A549 (cell line): ENCODE measurements at places on chromosomes 3 and 15.

DNA sequence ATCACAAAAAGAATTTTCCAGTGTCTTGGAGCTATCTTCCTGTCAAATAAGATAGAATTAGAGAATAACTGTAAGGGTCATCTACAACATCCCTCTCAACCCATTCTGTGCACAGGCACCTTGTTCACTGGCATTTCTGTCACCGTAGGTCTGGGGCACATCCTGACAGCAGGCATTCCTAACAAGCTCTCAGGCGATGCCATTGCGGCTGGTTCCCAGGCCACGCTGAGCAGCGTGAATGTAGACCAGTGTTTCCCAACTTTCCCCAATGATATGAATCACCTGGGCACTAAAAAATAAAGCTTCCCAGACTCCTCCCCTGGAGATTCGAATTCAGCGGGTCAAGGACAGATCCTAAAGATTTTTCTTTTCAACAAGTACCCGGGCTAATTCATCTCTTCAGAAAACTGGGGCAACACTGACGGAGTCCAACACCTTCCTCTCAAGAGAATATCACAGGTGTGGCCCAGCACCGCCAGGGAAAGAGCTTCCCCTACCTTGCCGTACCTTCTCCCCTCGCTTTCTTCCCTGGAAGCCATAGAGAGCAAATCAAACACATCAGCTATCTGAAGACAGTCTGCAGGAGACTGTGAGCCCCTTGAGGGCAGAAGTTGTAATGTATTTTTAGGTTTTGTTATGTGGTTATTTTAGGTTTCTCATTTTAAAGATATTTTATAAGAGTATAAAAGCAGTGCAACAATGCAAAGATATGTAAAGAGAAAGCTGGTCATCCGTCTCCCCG, 143.4 kb downstream of the LIPC start:
- DNase-seq = no peak

DNA sequence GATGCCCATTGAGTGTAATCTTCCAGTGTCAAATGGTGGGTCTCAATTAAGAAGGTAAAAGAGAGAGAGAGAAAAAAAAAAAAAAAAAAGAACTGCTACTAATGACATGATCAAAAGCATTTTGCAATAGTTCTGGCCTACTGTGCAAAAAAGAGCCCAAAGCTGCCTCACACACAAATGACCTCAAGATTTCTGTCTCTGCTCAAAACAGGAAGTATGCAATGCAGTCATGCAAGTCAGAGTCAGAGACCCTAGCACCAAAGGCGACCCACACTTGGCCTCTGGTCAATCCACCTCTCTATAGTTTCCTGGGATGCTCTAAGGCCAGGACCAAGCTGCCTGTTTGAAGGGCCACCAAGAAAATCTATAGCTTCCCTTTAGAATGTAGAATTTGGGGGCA, 323.5 kb downstream of the VPS13C start:
- no peak for DNase-seq

GRCh38 chr3:152352554-152352953, 83.8 kb downstream of the MBNL1 start:
- DNase-seq = no peak

DNA sequence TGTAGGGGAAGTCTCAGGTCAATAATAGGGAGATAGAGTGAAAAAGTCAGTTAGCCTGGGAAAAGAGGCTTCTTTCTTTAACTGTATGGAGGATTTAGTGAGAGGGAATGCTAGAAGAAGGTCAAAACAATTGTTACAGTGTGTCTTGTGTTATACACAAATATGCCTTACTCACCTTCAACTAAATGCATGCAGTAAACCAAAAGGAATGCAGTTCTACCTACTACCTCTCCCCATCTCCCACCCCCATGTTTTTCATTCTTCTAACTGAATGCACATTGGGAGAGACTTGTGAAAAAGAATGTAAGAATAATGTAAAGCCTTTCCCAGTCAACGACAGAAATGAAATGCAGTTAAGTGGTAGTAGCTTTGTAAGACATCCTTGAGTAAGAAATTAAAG, 33.8 kb downstream of the CCDC66 start:
- no peak for DNase-seq

GRCh38 chr15:96331144-96331944, 844 bp downstream of the NR2F2 start:
- no peak for DNase-seq

DNA sequence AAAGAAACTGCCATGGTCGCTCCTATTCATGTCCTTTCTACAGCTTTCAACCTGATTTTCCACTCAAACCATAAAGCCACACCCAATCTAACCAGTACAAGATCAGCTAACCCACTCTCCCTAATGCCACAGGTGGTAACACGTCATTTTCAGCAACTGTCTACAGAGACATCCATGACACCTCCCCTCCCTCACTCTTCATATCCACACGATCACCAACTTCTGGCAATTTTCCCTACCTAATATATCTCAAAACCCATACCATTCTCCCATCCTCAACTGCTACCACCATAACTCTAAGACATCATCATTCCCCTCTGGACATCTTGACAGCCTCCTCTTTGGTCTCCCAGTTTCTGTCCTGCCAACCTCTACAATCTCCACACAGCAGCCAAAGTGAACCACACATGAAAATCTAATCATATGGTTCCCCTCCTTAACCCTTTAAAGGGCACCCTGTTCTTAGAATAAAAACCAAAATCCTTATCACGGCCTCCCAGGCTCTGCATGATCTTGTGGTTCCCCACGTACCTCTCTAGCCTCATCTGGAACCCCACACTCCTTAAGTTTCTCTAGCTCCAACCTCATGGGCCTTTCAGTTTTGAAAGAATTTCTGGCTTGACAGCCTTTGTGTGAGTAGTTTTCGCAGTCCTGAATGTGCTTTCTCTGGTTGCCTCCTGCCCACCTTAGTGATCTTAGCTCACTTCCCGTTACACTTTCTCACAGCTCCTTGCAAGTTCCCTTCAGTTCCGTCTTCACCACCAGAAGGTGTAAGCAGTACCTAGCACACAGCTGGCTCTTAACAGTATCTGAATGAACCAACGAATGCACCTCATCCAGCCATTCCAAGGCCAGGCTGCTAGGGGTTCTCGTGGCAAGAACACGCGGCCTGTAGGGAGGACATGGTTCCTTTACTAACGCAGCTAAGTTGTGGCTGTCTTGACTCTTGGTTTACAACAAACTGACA, 33.4 kb downstream of the SPINK8 start:
- no peak for DNase-seq
